ENCODE measurements at places on chromosomes 11 and 22.

DNA sequence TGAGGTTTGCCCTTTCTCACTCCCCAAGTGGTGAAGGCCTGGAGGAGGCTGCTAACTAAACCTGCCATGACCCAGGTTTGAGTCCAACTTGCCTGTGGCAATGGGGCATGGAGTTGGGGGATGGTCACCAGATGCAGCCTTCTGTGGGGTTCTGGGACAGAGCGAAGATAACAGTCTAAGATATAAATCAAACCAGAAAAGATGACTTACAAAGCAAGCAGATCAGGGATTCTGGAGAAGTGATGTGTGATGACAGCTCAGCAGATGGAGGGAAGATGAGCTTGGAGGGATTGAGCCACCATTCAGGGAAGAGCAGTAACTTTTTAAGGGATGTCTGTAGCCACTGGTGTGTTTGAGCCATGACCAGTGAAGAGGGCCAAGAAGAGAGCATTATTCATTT is 63.6 kb downstream of the MTNR1B start:
- no peak for DNase-seq

DNA sequence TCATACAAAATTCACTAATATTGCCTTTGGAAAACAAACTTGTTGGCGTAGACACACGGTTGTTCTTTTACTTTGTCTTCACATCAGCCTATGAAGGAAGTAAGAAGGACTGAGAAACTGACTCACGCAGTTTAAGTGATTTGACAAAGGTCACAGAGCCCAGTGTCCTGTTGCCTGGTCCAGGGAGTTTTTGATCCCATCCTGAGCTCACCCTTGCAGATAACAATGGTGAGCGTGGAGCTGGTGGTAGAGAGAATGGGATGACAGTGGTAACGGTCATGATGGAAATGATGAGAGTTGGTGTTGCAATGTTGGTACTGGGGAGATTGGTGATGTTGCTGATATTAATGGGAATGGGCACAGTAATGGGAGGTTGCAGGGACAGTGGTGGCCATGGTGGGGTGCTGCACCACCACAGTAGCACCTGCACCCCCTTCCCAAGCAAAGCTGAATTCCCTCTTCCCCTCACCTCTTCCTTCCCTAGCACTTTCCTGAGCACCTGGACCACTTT is 22.0 kb downstream of the CREB3L1 start:
- no peak for DNase-seq

GRCh38 chr11:95917193-95918036 is 6.5 kb downstream of the MTMR2 start:
- peak; percentile 24 for DNase-seq

DNA sequence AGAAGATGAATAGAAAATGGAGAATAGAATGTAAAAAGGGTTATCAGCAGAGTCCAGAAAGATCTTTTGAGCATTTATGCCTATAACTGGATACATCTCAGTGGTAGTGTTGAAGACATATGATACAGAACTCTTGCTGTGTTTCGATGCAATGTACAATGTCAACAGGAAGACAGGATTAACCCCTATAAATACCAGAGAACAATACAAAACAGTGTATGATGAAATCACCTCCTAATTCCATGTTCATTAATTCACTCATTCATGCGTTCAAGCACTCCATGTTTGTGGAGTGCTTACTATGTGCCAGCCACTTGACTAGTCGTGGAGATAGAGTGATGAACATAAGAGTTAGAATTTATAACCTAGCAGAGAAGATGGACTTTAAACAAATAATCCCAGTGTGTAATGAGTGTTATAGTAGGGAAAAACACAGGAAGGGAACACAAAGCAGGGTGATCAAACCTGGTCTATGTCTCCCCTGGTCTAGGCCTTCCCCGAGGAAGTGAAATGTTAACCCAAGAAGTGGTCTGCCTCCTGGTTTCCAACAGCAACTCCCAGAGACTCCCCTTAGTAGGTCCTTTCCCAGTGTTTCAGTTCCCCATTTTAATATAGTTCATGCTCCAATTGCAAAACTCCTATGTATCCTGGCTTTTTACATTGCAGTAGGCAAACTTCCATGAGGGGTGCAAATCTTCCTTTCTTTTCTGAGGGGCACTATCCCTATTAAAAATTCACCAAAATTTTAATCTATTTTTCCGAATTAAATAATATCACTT is 9.1 kb upstream of the SESN3 start:
- no peak for DNase-seq

DNA sequence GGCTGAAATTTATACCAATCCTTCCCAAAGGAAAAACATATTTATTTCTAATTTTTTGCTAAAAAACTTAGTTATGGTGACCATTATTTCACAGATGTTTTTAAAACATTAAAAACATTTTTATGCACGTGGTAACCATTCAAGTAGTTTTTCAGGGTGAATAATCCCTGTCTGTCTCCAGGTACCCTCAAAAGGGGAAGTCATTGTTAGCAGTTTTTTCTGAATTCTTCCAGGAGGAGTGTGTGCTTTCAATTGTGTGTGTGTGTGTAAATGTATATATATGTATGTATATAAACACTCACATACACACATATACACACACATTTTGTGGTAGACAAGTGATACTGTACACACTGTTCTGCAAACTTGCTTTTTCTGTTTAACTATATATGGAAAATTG is 43.9 kb downstream of the MIAT start:
- DNase-seq = no peak

- DNase-seq = peak; percentile 78
Measured at GRCh38 chr11:120013325-120014250, 124.3 kb downstream of the TRIM29 start.

GRCh38 chr11:125542709-125543108 is 26.6 kb upstream of the EI24 start:
- no peak for DNase-seq
